Naive thymus-derived CD8-positive, alpha-beta T cell (primary cell): ENCODE measurements at places on chromosomes 1 and 21. TPM values are rescaled to one million over a fixed set of nuclear protein-coding genes. Genes with fewer than 3 reads are reported as not detected.
A peak's percentile ranks its signal among the peaks of the same experiment; 100 is the strongest.

GRCh38 chr1:151773702-151774101 is 10.4 kb upstream of the MRPL9 start:
- no peak for DNase-seq

- no peak for DNase-seq
Observed at GRCh38 chr1:244843148-244843978, 7.9 kb downstream of the COX20 start.

RPE65 gene
- polyA plus RNA-seq: not detected

DNA sequence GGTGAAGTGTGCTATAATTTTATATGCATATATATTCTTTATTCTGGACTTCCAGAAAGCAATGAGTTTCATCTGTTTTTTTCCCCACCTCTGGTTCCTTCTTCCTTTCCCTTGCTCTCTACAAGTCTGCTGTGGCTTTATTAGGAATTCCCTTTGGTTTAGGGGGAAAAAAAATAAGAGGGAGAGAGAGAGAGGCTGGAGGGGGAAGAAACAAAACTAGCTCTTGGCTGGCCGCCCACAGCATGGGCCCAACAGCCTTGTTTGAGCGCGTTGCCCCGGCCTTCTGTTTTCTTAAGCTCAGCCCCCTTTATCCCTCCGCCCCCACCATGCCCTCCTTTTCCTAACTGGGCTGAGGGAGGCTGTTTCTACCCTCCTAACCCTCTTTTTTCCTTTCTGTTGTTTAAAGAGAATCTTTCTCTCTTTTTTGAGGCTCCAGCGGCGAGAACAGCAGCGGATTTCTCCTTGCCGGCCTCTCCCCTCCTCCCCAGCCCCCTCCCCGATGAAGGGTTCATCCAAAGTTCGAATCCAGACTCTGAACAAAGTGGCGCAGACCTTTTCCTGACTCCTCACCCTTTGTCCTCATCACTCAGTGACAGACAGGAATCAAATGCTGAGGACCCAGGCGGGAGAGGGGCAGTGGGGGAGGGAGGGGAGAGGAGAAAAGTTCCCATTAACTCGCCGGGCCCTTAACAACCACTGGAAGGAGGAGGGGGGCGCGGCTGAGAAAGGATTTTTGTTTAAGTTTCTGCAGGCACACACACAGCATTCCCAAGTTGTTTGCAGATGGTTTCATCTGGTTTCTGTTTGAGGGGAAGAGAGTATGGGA is 29.7 kb downstream of the PBX1 start:
- DNase-seq: no peak

DNA sequence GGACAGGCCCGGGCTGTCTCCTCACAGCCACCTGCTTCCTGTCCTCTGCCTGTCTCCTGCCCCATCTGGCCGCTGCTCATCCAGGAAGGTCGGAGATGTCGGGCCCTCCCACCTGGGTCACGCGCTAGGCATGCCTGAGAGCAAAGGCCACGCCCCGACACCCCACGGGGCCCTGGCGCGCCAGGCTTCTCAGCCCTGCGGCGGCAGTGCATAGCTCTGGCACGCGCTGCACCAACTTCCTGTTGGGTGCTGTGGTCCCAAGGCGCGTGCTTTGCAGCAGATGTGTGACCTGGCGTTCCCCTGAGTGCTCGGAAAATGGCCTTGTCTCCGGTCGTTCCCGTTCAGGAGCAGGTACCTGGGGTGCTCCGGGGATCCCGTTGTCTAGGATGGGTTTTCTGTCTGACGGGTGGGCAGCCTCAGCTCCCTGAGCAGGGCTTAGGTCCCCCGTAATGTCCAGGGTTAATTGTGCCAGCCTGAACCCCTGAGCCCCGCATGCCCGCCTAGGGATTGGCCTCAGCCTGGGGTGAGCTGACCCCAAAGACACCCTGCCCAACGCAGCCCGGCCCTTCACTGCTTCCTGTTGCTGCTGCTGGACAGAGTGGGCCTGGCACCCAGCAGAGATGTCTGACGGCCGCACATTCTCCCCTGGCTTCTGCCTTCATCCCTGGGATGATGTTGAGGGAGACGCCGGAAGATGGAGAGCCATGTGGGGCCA is 19.4 kb upstream of the KCNAB2 start:
- DNase-seq: peak; percentile 89

DNA sequence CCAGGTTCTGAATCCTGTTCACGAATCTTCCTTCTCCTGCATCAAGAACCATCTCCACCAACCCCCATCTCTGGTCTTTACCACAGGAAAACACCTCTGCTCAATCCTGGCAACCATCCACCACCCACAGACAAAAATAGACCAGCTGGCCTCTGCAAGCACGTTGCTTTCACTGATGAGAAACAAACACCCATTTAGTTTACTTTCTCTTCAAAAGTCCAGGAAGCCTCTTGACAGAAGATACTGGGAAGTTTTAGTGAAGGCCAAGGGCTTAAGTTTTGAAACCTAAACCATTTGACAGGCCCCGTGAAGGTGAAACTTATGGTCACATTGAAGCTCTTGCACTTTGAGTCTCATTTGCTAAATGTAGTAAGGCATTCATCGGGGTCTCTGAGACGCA is 122.6 kb upstream of the PPP2R5A start:
- peak; percentile 27 for DNase-seq
